Regular cardiac myocyte (primary cell): ENCODE measurements at places on chromosomes 7 and 10. TPM values are rescaled to one million over a fixed set of nuclear protein-coding genes. Genes with fewer than 3 reads are reported as not detected.

The ZNF438 gene
- total RNA-seq: 1.3 and 2.3 TPM in 2 replicates

The CPXM2 gene
- 4.2 and 15.5 TPM in 2 replicates for total RNA-seq

The FASTK gene
- 68.2 and 83.2 TPM in 2 replicates for total RNA-seq

The SNX13 gene
- 31.2 and 58.6 TPM in 2 replicates for total RNA-seq

The OR6B1 gene
- not detected in 2 replicates for total RNA-seq

The MNX1 gene
- total RNA-seq: not detected in 2 replicates

The LEP gene
- 8.2 TPM in 1 of 2 replicates, not detected in the other for total RNA-seq

The LBX1 gene
- total RNA-seq: not detected in 2 replicates

The GSTO1 gene
- 255 and 337 TPM in 2 replicates for total RNA-seq

The ZNF485 gene
- total RNA-seq: 3.6 and 4.8 TPM in 2 replicates

The MYOZ1 gene
- 0.19 and 0.28 TPM in 2 replicates for total RNA-seq

The CYP3A5 gene
- total RNA-seq: under 0.01 TPM in 1 of 2 replicates, not detected in the other

The CCDC3 gene
- 4.5 and 6.5 TPM in 2 replicates for total RNA-seq

The HGF gene
- total RNA-seq: 121 and 211 TPM in 2 replicates

The SKIDA1 gene
- total RNA-seq: 0.56 and 0.58 TPM in 2 replicates

The C7orf57 gene
- total RNA-seq: not detected in 2 replicates

The TFPI2 gene
- total RNA-seq: 417 and 931 TPM in 2 replicates

The LCOR gene
- total RNA-seq: 11.0 and 15.7 TPM in 2 replicates

The ADCYAP1R1 gene
- total RNA-seq: under 0.01 and 0.19 TPM in 2 replicates

The PRXL2A gene
- total RNA-seq: 26.5 and 38.9 TPM in 2 replicates

The GPR146 gene
- 4.0 and 9.0 TPM in 2 replicates for total RNA-seq

The CNNM1 gene
- total RNA-seq: under 0.01 and 0.28 TPM in 2 replicates

The STEAP1B gene
- total RNA-seq: 13.2 and 25.3 TPM in 2 replicates

The SLC26A3 gene
- not detected in 2 replicates for total RNA-seq

The TMEM248 gene
- 79.6 and 104 TPM in 2 replicates for total RNA-seq
